ENCODE measurements at places on chromosomes 13 and 19.

DNA sequence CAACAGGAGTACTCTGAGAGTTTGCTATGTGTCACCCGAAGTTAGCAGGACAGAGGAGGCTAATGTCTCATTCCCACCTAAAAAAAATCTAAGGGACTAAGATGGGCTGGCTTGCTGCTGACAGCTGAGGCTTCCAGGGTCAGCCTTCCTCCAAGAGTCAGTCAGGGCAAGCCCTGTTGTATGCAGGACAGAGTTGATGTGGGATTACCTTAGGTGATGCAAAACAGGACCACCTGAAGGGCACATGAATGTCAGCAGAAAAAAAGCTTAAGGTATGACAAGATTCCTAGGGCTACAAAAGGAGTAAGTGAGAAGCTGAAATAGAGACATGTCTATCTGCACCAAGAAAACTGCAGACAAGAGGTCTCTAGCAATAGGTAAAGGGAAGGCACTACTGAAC, 151.5 kb downstream of the NHLRC3 start:
- H3K27ac ChIP-seq = no peak overlapping the region
- H3K27me3 ChIP-seq = peaks cover 7% of the 10 kb centered on the region
- DNase-seq = no peak
- H3K4me3 ChIP-seq = no peak overlapping the region
- no peaks in the 10 kb centered on the region for H3K36me3 ChIP-seq
- H3K4me1 ChIP-seq = peaks cover 6% of the 10 kb centered on the region

DNA sequence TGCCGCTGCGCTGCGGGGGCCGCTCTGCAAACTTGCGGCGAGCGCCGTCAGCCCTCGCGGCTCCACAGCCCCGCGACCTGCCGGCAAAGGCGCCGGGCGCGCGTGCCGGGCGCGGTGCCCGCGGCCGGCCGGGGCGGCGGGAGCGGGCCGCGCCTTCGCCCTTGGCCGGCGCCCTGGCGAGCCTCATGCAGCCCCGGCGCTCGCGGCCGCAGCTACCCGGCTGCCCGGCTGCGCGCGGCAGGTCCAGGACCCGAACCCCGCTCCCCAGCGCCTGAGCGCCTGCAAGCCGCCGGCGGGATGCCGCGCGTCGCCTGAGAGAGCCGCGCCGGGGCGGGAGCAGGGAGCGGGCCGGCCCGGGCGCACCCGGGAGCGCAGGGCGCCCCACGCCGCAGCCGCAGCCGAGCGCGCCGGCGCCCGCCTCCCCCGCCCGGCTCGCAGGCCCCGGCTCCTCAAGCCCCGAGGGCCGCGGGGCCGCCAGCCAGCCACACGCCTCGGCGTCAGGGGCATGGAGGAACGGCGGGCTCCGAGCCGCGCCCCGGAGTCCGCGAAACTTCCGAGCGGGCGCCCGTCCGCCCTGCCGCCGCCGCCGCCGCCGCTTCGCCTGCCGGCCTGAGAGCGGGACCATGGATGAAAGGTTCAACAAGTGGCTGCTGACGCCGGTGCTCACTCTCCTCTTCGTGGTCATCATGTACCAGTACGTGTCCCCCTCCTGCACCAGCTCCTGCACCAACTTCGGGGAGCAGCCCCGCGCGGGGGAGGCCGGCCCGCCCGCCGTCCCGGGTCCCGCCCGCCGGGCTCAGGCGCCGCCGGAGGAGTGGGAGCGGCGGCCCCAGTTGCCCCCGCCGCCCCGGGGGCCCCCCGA, 564 bp downstream of the HS6ST3 start:
- no peak overlapping the region for H3K27ac ChIP-seq
- H3K36me3 ChIP-seq = peaks cover 2% of the 10 kb centered on the region
- H3K4me3 ChIP-seq = no peak overlapping the region
- DNase-seq = peak; percentile 67
- peaks cover 72% of the 10 kb centered on the region for H3K27me3 ChIP-seq

GRCh38 chr13:73433890-73434289, 375.1 kb downstream of the KLF5 start:
- H3K27ac ChIP-seq = no peak overlapping the region
- DNase-seq = no peak
- peaks cover 8% of the 10 kb centered on the region for H3K4me1 ChIP-seq
- peaks cover 4% of the 10 kb centered on the region for H3K36me3 ChIP-seq

DNA sequence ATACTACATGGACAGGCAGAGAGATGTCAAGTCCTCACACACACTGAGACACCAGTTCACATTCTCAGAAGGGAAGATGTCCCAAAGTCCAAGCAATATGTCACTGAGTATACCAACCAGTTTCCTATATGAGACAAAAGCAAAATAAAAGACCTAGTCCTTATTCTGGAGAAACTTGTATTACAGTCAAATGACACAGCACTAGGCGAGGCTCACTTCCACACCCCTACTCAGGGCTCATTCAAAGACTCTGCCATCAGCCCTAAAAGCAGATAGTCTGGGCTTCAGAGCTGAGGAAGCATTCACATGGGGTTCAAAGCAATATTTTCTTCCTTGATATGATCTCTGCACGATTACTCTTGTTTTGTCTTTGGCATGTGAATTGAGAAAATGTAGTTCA, 129.9 kb upstream of the UBL3 start:
- no peak for DNase-seq
- H3K36me3 ChIP-seq = peaks cover 2% of the 10 kb centered on the region
- no peaks in the 10 kb centered on the region for H3K4me1 ChIP-seq
- H3K27me3 ChIP-seq = peaks cover 7% of the 10 kb centered on the region
- no peak overlapping the region for H3K27ac ChIP-seq
- H3K4me3 ChIP-seq = no peak overlapping the region

DNA sequence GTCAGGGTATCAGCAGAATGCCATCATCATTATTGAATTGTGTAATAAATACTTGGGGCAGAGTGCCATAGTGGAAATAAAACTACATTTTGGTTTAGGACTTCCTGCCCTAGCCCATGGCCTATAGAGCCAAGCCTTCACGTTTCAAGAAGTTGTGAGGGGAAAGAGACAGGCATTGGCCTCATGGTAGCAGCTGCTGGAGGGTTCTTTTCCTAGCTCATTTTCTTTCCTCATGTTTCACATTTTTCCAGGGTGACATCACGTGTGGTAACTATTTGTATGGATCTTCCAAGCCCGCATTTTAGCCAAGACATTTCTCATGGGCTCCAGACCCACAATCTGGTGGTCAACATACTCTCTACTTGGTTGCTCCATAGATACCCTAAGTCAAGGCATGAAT, 80.4 kb downstream of the LRCH1 start:
- H3K27me3 ChIP-seq = no peaks in the 10 kb centered on the region
- peaks cover 3% of the 10 kb centered on the region for H3K36me3 ChIP-seq
- peaks cover 43% of the 10 kb centered on the region for H3K4me1 ChIP-seq
- DNase-seq = no peak
- H3K4me3 ChIP-seq = no peak overlapping the region
- peak overlapping the region; percentile 80 for H3K27ac ChIP-seq

DNA sequence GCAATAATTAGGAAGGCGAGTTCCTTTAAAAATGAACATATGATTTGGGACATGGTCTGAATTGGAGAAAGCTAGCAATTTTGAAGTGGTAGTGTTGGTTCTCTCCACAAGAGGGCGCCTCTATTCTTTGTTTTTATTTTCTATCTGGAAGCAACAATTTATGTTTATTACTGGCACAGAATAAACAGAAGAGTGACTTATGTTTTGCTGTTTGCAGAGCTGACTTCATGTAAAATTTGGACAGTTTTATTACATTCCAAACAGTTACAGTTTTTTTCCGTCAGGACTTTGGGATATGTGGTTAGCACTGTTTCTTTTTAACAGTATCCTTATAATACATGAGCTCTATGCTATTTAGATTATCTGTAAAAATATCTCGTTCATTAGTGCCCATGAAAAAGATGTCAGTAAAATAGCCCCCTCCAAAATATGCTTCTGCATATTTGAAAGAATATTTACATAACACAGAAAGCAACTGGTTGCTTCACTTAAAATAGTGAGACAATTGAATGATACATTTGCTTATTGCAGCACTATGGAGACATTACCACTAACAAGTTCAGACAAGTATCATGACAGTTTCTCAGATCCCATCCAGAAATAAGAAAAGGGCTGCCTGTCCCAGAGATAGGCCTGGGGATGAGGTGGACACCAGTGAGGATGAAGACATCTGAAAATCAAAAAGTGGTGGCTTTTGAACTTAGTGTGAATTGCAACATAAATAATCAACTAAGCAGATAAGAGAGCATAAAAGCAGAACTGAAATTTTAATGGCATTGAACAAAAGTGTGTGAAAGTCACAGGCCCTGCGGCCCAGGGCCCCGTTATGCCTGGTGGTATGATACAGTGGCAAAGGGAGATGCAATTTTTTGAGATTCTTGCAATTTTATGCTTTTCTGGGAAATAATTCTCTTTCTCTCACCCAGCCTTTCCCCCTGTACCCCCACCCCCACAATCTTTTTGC, 32.3 kb upstream of the FGF9 start:
- no peaks in the 10 kb centered on the region for H3K36me3 ChIP-seq
- H3K4me1 ChIP-seq = no peaks in the 10 kb centered on the region
- no peak overlapping the region for H3K4me3 ChIP-seq

DNA sequence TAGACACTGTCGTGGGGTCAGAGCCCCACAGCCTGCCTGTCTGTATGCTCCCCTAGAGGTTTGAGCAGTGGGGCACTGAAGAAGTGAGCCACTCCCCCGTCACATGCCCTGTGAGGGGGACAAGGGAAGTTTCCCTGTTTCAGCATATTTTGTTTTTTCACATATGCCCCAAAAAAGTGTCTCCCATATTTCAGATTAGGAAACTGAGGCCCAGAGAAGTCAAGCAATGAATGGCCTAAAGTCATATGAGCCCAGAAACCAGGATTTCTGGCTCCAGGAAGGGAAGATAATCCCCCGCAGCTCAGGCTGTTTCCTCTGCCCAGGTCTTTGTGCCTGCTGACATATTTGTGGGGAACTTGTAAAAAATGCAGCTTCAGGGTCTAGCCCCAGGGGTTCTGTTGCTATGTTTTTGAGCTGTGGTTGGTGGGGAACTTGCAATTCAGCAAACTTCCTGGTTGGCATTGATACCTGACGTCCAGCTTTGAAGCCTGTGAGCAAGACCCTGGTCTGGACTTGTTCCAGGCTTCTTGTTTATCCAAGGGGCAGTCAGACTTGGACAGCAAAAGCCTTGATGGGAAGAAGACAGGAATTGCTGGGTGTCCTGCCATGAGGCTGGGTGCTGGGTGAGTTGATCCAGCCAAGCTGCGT, 9.5 kb downstream of the RASL11A start:
- H3K36me3 ChIP-seq = peaks cover 2% of the 10 kb centered on the region
- no peak overlapping the region for H3K27ac ChIP-seq
- H3K27me3 ChIP-seq = peaks cover 7% of the 10 kb centered on the region
- H3K4me3 ChIP-seq = no peak overlapping the region
